ENCODE measurements at places on chromosomes 2 and 18.

DNA sequence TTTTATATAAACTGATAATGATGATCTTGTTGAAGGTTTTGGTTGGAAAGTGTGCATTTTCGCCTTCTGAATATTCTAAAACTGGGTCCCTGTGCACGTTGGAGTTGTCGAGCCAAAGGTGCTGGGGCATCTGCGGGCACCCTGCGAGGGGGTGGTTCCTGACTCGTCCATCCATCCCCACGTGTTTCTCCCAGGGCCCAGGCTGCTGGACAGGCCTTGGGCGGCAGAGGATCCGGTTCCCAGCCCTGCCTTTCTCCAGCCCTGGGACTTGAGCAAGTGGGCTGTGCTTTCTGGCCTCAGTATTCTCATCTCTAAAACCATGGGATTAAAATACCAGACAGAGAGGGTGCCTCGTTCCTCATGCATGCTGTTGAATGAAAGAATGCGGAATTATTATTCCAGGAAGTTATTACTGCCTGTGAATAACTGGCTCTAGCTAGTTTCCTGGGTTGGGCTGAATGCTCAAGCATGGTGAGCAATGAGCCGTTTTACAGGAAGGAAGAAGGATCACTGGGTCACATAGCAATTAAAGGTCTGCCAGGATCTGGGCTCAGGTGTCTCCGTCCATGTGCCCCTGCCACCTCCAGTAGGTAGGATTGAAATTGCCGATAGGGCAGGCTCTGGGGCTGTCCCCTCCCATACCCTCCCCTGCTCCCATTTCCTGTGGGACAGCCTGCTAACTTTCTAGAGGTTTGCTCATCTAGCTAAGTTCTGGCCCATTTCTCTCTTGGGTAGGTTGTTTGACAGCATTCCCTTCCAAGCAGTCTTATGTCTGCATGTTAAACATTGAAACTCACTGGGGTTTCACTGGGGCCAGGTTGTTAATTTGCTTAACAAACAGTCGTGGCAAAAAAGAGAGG is 77.2 kb upstream of the HS6ST1 start:
- DNase-seq = no peak

DNA sequence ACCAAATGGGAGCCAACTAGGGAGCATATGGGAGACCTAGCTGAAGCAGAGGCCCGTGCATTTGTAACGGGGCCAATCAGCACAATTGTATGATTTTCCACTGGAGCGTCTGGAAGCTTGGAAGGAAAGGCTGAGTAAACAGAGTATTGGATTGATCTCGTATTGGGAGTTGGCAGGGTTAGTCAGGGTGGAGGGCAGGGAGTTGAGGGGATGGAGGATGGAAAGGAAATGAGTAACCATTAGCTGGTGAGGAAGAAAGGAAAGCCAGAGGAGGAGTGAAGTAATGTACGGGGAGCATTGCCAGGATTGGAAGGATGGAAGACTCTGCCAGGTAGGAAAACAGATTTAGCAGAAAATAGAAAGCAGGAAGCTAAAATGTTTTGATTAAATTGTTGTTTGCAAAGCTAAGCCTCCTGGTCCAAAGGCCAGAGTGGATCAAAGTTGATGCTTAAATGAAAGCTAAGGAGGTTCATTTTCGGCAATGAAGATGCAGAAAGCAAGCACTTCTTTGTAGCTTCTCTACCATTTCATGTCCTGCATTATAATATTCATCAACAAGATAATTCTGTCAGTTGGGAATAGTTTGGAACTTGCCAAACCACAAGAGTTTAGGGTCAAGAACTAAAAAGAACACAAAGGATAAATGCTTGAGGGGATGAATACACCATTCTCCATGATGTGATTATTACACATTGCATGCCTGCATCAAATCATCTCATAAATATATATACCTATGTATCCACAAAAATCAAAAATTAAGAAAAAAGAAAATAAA is 75.6 kb upstream of the TTN start:
- DNase-seq = no peak

- no peak for DNase-seq
Measured at GRCh38 chr2:109377976-109378375, 235.8 kb downstream of the SEPTIN10 start.

DNA sequence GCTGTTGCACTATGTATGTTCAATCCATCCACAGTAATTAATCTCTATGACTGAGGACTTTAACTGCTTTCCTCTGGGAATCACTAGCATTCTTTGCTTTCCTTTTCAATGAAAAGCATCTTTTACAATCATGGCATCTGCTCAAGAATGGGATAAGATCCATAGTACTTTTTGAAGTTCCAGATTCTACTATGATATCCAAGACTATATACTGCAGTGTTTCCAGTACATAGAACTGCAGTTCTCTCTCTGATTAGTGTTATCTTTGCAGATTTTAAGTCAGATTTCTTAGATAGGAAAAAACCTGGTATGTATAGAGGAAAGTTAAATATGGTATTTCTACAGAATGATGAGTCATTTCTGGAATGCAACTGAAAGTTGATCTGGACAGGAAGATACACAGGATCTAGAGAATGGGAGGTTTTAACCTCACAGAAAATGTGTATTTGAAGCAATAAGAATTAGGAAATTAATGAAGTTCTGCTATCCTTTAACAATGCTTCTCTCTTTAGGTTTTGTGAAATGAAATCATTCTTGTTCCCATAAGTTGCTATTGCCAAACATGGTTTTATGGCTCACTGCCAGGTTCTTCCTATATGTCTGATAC is 670.7 kb downstream of the ERBB4 start:
- no peak for DNase-seq

- DNase-seq = no peak
Measured at GRCh38 chr2:197183355-197183754, 127.2 kb downstream of the ANKRD44 start.

DNA sequence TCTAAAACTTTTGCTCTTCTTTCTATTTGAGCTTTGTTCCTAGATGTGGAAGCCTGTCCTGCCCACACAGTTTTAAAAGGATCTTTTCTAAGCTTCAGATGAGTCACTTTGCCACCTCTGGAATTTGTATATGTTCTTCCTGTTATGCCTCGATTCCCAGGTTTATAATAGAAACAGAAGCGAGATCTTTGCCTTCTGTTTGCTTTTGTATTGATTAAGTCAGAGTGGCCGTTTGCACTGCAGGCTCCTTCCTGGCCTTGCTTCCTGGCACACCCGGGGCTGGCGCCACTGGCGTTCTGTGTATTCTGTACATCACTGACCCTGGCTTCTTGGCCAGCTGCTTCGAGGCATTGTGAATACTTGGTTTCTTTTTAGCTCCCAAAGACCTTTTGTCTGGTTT is 91.8 kb downstream of the MTCL1 start:
- DNase-seq = no peak

- DNase-seq = no peak
Measured at GRCh38 chr2:195414537-195415100, 242.4 kb upstream of the SLC39A10 start.

DNA sequence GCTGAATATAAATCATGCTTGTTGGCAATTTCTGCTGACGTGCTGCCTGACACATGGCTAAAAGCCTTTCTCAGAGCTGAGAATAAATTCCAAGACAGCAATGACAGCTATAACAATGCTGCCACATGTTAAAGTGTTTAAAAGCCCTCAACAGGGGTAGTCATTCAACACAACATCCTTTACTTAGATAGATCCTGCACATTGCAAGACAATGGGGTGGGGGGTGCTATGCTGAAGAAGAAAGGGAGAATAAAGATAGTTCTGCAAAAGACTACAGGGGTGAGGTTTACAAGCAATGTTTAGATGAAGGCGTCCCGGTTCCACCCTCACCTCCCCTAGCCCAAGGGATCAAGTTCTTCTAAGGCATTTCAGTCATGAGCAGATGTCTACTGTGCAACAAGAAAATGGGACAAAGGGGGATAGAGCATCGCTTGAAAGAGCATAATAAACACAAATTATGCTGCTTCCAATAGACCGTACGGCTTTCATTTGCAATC is 291.0 kb upstream of the ACVR2A start:
- no peak for DNase-seq

GRCh38 chr2:2687745-2688144 is 356.7 kb upstream of the MYT1L start:
- DNase-seq = no peak

DNA sequence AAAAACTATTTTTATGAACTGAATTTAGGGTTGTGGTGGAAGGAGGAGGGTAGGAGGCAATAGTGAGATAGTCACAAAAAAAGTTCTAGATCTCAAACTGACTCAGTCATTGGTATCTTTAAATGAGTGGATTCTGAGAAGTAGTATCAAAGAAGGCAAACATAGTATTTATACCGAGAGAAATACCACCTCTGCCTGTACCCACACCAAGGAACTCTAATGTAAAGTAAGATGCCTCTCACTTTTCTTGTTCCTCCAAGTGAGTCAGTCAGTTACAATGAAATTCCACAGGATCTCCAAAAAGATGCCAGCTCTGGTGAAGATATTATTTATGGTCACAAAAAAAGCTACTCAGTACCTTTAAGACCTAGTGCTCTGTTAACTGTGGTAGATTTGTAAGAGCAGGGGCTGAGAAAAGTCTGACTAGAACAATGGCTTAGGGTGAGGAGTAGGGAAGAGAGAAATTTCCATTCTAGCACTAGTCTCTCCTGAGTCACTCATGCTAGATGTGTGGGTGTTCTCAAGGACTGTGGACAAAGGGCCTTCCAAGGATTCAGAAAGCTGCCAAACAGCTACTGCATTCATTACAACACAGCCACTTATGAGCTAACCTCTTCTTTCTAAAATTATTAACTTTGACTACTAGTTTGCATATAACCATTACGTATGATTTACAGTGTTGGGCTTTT is 36.3 kb downstream of the YWHAQ start:
- DNase-seq = no peak

DNA sequence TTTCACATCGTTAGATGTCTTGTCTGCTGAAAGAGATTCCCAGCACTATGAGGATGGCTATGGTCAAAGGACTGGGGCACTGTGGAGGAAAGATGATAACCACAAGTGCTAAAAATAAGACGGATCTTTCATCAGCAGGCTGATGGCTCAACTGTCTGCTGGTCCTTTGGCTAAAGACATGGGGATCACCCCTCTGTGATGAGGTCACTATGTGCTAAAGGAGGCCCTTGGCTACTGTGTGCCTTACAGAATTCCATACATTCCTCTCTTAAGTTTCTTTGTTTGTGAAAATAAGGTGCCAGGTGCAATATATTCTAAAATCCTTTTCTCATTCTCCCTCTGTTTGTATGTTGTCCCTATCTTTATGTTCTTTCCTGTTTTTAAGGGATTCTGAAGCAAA is 39.7 kb upstream of the LYPD6 start:
- no peak for DNase-seq

DNA sequence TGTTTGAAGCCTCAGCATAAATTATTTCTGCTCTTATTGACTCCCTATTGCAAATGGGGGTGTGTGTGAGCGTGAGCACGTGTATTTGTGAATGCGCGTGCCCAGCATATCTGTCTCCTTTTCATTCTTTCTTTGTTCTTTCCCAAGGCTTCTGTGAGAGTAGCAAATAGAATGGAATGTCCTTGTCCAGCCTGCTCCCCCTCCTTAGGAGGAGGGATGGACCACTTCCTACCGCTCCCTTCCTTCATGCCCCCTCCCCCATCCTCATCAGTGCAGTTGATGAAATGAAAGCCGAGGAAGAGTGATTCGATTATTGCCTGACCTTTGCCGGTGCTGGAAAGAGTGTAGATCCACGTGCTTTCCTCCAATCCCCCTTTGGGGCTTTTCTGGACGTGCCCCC is 102.0 kb downstream of the CPO start:
- no peak for DNase-seq

- no peak for DNase-seq
Measured at GRCh38 chr2:143514413-143514812, 385.2 kb downstream of the ARHGAP15 start.

GRCh38 chr2:163626639-163627109 is 109.1 kb downstream of the FIGN start:
- DNase-seq = no peak

DNA sequence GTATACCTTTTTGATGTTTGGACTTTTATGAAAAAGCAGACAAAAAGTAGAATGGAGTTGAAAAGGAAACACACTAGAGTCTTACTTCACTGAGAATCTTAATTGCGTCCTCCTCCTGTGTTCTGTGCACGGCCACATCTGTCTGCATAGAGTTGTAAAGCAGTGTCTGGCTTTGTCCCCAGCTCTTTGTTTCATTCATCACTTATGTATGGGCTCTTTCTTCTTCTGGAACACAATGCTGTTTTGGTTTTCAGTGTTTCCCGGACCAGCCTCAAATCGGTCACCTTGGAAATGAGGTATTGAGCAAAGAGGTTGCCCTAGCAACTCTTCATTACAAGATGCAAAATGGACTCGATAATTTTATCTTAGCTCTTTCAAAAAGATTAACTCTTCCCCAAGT is 104.3 kb upstream of the CNGA3 start:
- DNase-seq = no peak

DNA sequence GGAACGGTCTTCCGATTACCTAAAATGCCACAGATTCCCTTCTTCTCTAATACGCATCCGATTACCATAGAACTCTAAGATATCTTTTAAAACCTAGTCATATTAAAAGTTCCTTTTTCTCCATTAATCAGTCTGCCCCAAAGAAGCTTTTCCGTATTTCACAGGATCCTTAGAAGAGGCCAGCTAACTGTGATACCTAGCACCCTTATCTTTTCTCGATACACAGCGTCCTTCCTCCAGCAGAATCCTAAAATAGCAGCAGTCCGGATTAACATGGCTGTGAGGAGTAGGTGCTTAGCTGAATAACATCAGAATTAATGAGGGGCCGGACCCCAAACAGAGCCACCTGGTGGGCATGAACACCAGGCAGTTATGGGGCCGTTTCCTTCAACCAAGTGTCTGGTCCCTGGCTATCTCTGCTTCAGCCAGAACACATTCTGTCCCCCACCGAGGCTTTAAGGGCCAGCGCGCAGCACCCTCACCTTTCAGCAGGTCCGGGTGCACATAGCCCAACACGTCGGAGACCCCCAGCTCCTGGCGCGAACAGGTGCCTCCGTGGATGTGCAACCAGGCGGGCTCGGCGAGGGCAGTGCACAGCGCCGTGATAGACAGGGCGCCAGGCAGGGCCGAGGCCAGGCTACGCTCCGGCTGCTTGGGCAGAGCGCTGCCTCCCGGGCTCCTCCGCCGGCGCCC is 995 bp downstream of the TMEM127 start:
- DNase-seq = no peak

DNA sequence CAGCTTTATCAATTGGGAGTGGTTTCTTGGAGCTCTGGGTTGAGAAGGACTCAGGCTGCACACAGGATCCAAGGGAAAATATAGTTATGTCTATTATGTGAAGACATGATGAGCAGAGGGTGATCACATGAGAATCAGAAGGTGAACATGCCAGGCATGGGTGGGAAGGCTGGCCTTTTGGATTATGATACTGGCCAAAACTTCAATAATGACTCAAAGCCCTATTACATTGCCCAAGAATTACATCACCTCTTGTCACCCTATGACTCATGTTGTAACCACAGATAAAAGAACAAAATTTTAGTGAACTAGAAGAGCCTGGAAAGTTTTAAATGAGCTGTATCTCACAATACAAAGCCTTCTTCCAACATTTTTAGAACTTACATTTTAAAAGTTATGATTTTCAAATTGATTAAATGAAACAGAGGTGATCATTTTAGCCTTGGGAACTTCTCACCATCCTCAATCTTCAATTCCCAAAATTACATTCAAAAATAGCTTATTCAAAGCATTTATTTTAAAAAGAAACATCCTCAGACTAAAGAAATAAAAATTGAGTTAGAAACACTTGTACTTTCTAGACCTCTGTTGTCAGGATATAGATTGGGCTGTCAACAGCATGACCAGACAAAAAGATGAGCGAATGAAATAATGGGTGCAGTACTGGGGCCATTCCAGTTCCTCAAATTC is 428.3 kb downstream of the MBD2 start:
- no peak for DNase-seq

Measured in activated CD4-positive, alpha-beta T cell treated with anti-CD3 and anti-CD28 coated beads, Interleukin-2, amount 50 U/mL, for 4 hours (primary cell).